ENCODE measurements at places on chromosomes 1 and 21.

DNA sequence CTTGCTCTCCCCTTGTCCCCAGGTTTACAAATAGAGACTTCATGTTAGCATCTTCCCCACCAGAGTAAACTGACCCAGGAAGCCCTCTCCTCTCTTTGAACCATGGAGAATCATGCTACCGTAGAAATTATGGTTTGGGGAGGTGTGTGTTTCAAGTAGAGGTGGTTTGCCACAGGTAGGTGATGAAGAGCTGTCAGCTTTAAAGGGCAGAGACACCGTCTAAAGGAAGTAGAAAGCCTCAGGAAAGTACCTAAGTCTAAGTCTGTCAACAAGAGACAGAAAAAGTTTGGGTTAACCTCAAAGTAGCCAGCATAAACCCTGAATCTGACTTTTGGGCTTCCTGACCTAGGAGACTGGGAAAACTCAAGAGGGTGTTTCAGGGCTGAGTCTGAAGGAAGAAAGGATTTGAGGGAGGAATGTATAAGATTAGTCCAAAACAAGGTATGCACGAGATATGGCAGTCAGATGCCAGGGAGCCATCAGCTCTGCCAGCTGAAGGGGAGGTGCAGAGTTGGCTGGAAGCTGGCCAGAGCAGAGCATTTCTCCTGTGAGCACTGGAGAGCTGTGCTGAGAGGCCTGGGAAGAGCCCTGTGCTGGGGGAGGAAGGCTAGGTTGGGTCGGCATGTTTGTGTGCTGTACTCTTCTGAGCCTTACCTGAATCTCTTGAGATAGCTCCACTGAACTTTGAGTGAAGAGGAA, 14.3 kb downstream of the ADAMTSL4 start:
- no peak for DNase-seq

DNA sequence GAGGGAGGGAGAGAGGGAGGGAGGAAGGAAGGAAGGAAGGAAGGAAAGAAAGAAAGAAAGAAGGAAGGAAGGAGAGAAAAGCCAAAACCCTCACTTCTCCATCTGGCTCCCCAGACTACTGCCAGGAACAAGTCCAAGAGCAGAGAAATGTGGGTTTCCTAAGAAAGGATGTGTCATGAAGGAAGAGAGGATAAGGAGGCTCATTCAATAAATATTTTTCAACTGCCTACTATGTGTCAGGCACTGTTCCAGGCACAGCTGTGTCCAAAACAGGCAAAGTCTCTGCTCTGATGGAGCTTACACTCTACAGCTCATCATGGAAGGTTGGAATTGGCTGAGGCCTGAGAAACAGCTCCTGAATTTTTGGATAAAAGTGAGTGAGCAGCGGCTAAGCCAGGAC, 42.6 kb upstream of the ATP2B4 start:
- DNase-seq, result no peak

DNA sequence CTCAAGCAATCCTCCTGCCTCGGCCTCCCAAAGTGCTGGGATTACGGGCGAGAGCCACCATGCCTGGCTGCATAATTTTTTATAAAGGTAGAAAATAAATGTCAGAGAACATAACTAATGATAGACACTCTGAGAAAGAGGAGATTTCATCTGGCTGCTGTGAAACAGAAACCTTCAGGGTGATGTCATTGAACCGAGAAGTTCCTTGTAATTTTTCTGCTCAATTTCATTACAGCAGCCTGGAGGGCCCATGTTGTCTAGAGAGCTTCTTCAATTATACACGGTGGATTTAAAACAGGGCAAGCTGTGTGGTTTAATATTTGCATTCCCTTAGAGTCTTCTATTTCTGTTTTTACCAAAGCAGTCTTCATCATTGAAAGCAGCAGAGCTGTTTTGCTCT, 64.3 kb upstream of the MORC3 start:
- no peak for DNase-seq

DNA sequence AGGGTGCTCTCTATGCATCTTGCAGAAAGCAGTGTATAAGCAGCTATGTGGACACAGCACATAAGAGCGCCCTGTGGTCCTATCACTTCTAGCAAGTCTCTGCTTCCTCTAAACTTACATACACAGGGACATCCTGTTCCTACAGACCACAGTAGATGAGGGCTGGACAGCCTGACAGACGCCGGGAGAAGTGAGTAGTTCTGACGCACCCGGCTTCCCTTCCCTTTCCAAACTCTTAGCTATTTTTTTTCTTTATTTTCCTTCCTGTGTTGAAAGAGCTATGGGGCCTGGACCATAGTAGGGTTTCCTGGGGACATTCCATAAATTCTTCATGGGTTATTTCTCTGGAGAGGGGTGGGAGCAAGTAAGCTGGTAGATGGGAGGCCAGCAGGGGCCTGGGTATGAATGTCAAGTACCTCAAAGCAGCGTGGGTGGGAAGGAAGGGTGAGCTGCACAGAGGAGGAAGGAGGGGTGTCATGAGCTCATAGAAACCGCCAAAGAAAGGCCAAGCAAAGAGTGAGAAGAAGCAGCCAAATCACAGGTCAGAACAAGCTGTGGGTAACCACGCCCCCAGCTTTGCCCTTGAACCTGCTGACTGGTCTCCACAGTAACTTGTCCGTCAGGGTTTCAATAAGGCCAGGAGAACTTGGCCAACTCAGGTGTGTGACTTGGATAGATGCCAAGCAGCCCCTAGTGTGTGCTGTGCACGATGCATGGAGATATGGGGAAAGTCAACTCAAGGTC, 36.6 kb downstream of the PLXNA2 start:
- DNase-seq, result peak; percentile 85

GRCh38 chr1:56835657-56836056, 16.5 kb upstream of the FYB2 start:
- no peak for DNase-seq

- DNase-seq, result no peak
Measured at GRCh38 chr1:112698366-112699310, 8.3 kb downstream of the RHOC start.

DNA sequence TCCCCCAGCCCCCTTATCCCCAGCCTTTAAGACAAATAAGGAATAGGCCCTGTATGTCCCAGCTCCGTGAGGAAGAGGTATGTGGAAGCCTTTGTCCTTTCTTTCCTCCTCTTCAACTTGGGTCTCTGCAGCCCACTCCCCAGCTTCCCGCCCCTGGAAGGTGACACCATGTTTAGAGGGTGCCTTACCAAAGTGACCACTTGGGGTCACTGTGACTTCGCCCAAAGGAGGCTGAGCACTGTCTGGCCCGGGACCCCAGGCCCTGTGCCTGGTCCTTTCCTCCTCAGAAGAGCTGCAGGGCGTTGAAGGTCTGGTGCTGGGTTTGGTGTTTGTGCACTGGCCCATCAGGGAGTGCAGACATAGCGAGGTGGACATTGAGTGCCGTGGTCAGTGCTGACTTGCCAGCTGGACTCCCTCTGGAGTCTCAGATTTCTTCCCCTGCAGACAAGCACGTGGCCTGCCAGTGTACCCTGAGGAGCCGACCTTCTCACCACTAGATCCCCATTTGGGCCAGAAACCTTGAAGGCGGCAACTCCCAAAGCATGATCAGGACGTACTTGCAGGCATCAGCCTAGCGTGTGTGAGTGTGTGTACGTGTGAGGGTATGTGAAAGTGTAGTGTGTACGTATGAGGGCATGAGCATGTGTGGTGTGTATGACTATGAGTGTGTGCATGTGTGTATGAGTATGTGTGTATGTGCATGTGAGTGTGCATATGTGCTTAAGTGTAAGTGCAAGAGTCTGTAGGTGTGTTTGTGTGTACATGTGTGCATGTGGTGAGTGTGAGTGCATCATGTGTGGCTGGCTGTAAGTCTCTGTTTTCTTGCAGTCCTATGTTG, 181.4 kb upstream of the KIAA0040 start:
- no peak for DNase-seq

DNA sequence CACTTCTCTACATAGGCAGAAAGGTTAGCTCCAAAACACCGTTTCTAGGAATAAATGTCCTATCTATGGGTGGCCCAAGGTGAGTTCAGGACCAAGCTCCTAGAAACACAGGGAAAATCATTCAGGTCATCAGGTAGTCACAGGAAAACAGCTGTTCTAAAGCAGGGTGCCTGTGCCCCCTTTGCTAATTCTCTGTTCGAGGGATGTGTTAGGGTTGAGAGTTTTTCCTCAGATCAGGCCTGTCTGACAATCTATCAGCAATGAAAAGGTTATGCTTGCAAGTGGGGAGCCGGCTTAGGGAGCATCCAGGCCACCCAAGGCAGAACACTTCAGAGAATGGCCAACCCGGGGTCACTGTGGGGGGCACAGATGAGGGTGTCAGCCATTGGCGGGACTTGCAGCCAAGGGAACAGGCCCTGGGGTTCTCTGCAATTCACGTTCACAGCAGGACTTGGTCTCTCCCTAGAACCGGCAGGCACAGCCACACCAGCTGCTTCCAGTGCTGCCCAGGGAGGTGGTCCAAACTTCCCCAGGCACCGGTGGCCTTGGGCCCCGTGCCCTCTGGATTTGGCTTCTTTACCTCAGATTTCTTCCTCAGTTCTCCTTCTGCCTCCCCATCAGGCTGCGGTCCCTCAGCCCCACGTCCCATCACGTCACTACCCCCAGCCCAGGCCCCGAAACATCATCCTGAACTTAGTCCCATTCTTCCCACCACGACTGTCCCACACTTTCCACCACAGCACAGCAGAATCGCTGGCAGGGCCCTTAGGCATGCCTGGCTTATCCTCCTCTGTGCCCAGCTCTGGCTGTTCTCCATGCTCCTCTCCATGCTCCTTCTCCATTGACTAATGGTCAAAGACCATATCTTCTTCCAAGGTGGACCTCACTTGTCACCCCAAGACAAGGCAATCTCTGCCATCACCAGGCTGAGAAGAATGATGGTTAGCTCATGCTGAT, 11.0 kb downstream of the CD2 start:
- no peak for DNase-seq

DNA sequence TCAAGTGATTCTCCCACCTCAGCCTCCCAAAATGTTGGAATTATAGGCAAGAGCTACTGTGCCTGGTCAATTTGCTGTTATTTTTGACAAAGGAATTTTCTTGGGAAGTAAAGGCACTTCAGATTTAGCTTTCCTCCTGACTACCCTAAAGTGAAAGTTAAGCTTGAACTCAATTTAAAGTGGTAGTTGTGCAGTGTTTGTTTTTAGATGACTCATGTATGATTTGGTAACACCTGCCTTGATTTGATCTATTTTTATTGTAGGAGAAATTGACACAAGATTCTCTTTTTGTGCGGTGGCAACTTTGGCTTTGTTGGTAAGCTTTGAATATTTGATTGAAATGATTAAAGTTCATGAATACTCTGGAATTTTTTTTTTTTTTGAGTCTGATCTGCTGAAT, 5.0 kb downstream of the RABGGTB start:
- DNase-seq, result no peak

GRCh38 chr1:53350853-53351767, 23.2 kb upstream of the LRP8 start:
- DNase-seq, result no peak

- no peak for DNase-seq
Measured at GRCh38 chr1:15833069-15833679, 14.3 kb upstream of the SPEN start.

DNA sequence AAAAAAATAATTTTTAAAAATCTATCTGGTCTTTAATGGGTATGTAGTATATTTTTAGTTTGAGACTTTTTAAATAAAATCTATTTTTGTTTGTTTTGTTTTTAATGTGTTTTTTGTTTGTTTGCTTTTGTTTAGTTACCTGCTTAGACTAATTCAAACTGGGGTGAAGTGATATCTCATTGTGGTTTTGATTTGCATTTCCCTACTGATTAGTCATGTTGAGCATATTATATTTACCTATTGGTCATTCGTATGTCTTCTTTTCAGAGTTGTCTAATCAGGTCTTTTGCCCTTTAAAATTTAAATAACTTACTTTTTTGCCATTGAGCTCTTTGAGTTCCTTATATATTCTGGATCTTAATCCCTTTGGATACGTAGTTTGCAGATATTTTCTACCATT, 20.3 kb downstream of the CD1B start:
- no peak for DNase-seq

DNA sequence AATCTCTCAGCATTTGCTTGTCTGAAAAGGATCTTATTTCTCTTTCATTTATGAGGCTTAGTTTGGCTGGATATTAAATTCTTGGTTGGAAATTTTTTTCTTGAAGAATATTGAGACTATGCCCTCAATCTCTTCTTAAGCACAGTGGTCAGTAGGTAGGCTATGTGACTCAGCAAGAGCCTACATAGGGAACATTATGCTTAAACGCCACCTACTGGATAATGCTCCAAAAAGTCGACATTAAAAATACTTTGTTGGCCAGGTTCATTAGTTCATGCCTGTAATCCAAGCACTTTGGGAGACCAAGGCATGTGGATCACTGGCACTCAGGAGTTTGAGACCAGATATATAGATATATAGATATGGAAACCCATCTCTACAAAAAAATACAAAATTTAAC, 678.0 kb upstream of the USP24 start:
- DNase-seq, result no peak

DNA sequence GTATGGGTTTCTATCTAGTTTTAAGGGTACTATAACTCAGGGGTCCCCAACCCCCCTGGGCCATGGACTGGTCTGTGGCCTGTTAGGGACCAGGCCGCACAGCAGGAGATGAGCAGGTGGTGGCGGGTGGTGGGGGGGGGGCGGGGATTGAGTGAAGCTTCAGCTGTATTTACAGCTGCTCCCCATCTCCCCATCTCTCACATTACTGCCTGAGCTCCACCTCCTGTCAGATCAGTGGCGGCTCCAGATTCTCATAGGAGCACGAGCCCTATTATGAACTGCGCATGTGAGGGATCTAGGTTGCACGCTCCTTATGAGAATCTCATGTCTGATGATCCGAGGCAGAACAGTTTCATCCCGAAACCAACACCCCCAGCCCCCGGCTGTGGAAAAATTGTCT, 95.1 kb upstream of the SLC45A1 start:
- DNase-seq, result no peak

- no peak for DNase-seq
Measured at GRCh38 chr1:56569661-56570060, 9.7 kb downstream of the PLPP3 start.

DNA sequence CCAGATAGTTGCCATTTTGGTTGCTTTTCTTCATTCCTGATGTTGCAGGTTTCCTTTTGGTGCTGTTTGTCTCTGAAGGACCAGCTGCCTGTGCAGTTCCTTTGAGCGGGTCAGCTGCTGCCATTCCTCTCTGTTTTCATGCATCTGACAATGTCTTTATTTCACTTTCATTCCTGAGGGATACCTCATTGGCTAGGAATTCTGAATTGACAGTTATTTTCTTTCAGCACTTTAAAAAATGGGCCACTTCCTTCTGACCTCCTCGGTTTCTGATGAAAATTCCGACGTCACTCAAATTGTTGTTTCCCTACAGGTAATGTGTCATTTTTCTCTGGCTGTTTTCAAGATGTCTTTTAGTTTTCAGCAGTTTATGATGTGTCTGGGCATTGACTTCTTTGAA, 24.8 kb downstream of the CCSAP start:
- DNase-seq, result no peak

DNA sequence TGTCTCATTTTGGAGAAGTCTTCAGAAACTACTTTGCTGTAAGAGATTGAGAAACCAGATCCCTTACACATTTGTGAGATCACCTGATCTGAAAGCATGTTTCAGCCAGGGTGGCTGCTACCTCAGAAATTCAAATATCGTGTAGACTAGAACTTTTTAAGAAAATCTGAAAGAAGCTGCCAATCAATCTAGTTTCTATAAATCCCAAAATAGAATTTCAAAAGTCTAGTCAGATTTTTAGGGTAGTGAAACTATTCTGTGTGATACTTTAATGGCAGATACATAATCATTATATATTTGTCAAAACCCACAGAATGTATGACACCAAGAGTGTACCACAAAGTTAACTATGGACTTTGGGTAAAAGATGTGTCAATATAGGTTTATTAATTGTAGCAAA, 79.9 kb upstream of the PLPPR5 start:
- DNase-seq, result no peak

GRCh38 chr21:45613881-45614280, 29.6 kb upstream of the PCBP3 start:
- no peak for DNase-seq
